Mesothelial cell of epicardium (in vitro differentiated cells): ENCODE measurements at places on chromosomes 12 and 14.

- DNase-seq = no peak
Observed at GRCh38 chr12:6765048-6765633, 1.0 kb upstream of the PTMS start.

- no peak for DNase-seq
Observed at GRCh38 chr14:34237081-34237480, 225.0 kb downstream of the SPTSSA start.

GRCh38 chr12:10366875-10367274 is 23.0 kb downstream of the KLRK1 start:
- DNase-seq = no peak

DNA sequence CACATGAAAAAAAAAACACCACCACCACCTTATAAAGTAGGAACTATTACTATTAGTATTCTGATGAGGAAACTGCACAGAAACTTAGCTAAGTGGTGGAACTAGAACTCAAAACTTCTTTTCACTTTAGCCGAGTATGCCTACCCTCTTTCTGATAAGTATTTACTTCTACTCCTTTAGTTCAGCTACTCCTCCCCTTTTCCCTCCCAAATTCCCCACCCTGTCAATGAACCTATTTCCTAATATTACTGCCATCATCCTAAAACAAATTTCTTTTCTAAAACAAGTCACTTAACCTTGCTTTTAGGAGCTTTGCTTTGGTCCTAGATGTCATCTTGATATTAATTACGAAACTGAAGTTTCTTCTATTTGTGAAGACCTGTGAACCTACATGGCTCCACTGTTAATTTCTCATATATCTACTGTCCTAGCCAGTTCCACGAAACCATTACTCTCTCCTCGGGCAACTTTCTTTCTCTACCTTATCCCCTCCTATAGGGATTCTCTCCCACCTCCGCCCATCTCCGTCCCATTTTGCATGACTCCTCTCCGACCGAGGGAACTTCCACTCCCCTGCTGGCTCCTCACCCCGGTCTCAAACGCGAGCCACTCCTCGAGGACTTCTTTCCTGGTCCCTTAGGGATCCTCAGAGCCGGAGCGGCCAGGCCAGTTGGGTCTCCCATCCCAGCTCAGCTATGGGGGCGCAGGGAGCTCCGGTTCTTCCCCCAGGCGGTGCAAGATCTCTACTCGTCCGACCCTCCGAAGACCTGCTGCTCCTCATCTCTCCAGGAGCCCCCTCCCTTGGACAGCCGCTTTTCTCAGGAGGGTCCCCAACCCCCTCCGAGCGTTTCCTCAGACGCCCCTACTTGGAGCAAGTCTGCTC is 1.1 kb downstream of the NUMB start:
- DNase-seq = peak; percentile 60

GRCh38 chr14:52902971-52903619 is 47.8 kb downstream of the FERMT2 start:
- no peak for DNase-seq

- no peak for DNase-seq
Observed at GRCh38 chr12:52662093-52662917, 10.3 kb upstream of the KRT2 start.

DNA sequence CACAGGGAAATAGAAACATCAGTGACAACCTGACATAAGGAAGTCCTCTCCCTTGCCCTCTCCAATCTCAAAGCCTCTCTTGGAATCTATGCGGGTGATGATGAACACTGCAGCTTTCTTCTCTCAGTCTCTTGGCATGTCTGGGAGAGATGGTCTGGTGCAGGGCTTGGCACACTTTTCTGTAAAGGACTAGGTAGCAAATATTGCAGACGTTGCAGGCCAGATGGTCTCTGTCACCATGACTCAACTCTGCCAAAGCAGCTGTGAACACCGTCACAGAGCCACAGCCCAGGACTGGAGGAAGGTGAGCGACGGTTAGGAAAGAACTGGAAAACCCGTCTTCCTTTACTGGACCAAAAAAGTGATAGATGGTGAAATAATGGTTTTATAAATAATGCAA is 591.0 kb upstream of the TMEM132C start:
- no peak for DNase-seq

GRCh38 chr14:35814371-35815005 is 5.4 kb upstream of the RALGAPA1 start:
- no peak for DNase-seq

DNA sequence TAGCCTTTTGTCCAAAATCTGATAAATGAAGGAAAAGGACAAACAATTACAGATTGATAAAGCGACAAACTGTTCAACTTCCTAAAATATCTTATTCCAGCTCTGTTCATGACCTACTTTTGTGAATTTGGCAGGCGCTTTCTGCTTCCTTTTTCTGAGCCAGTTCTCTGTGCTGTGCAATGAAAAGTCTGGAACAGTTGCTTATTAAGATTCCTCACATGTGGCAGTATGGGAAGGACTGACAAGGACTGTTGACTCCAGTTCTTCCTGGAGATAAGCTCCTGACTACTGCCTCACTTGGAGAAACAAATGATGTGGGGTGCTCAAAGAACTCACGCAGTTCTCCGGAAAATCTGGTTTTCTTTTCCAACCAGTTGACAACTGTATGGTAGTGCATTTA is 58.3 kb upstream of the ANP32D start:
- DNase-seq = no peak

- DNase-seq = no peak
Observed at GRCh38 chr14:77880056-77880455, 80.1 kb downstream of the ADCK1 start.

GRCh38 chr12:102990419-102990818 is 32.9 kb downstream of the ASCL1 start:
- no peak for DNase-seq

- DNase-seq = no peak
Observed at GRCh38 chr14:68210729-68211299, 391.2 kb downstream of the RAD51B start.

DNA sequence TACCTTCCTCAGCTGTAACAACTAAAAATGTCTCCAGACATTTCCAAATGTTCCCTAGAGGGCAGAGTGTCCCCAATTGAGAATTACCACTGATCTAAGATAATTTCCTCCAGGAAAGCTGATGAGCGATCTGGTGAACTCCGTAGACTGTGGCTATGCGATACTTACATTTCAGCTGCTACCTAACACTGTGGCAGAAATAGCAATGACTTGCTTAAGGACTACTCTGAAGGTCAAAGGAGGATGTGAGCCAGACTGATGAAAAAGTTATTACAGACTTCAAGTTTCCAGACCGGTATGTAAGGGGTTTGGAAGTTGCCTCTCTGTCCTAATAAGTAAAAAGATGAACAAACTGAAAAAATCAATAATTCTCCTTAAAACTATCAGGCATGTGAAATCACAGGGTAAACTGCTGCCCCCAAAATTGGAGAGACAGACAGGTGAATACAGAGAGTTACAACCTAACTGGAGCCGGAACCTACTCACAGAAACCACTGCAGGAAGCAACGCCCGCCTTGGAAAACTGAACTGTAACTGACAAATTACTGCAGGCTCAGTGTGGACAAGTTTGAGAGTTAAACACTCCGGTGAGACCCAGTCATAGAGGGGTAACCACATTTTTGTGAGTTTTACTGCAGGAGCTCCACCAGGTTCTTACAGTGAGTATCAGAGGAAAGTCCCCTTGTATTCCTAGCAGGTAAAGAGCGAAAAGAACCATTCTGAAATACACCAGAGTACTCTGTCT is 60.0 kb upstream of the PARP11 start:
- no peak for DNase-seq

GRCh38 chr12:62251609-62251958 is 8.6 kb upstream of the USP15 start:
- no peak for DNase-seq

DNA sequence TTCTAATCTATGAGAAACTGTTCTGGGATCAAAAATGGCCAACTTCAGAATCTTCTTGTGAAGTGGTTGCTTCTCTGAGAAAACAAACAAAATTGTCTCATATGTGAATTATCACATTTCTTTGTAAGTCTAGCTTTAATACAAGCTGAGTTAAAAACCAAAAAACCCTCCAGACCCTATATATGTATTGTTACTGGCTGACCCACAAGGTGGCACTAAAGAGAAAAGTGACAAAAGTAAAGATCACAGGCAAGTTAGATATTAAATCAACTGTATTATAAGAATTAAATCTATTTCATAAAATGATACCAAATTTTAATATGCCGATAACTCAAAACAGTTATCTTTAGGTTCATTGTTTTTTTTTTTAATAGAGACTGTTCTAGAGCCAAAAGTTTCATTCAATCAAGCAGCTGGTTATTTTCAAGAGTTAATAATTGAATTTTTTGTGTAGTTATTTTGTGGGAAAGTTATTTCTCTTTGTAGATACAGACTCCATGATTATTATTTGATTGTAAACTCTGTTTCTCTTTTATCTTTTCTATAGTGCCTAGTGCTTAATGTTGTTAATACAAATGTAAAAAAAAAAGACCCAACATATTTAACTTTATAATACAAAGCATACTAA is 7.5 kb upstream of the TRHDE start:
- no peak for DNase-seq

GRCh38 chr12:124514145-124514995 is 53.0 kb downstream of the NCOR2 start:
- no peak for DNase-seq

DNA sequence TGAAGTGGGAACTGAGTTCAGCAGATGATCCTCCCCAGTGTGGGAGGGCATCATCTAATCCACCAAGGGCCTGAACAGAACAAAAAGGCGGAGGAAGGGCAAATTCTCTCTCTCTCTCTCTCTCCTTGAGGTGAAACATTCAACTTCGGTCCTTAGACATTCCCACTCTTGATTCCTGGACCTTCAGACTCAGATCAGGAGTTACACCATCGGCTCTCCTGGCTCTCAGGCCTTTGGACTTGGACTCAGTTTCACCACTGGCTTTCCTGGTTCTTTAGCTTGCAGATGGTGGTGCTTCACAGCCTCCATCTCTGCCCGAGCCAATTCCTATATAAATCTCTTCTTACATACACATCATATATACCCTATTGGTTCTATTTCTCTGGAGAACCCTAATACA is 73.2 kb downstream of the SPPL3 start:
- DNase-seq = no peak

DNA sequence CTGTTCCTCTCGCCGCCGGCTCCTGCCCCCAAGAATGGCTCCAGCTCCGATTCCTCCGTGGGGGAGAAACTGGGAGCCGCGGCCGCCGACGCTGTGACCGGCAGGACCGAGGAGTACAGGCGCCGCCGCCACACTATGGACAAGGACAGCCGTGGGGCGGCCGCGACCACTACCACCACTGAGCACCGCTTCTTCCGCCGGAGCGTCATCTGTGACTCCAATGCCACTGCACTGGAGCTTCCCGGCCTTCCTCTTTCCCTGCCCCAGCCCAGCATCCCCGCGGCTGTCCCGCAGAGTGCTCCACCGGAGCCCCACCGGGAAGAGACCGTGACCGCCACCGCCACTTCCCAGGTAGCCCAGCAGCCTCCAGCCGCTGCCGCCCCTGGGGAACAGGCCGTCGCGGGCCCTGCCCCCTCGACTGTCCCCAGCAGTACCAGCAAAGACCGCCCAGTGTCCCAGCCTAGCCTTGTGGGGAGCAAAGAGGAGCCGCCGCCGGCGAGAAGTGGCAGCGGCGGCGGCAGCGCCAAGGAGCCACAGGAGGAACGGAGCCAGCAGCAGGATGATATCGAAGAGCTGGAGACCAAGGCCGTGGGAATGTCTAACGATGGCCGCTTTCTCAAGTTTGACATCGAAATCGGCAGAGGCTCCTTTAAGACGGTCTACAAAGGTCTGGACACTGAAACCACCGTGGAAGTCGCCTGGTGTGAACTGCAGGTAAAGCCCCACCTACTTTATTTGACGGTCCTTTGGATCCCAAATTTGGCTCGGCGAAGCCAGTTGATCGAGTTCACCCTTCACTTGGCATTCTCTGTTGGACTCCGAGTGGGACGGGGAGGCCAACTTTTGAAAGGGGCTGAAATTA is 1.5 kb downstream of the WNK1 start:
- peak; percentile 20 for DNase-seq

DNA sequence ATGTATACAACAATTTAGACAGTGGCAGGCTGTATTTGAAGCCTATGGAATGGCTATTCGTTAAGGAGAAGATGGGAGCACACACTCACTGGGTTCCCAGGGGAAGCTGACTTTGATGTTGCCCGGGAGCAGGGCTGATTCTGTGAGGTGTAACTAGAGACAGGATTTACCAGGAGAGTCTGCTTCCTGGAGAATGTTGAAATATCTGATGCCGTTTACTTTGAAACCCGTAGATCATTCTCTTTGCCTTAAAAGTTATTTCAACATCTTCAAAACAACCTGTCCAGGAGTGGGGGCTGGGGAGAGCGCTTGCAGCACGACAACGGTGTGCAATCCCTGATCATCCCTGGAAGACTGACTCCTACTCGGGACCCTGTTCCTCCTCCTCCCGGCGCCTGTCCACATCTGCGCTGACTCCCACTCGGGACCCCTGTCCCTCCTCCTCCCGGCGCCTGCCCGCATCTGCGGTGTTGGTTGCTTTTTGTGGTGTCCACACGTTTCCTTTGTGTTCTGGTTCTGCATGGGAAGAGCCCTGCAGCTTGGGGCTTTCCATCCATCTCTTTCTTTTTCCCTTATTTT is 72.6 kb downstream of the AACS start:
- no peak for DNase-seq

GRCh38 chr12:121025442-121026226 is 9.3 kb upstream of the C12orf43 start:
- no peak for DNase-seq

DNA sequence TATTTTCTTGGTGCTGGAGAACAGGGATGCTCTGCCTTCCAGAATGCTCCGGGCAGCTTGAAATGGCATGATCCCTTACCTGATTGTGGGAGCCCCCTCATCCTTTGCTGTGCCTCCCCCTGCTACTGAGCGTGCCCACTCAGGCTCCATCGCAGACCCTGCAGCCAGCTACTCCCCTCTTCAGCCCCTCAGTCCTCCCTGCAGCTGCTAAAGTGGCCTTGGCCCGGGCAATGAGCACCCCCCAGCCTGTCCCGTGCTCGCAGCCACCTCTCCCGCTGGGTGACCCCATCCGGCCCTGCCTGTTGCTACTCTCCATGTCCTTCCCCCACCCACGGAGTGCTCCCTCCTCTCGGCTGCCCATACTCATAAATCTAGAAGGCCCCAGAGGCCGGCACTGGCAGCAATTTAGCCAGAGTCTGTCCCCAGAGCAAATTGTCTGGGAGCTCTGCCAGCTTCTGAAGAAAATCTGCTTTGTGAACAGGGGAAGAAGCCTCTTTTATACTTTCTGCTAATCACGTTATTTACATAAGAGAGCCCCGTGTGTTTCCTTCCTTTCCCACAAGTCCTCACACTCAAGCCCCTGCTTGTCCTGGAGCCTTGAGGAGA is 143.7 kb upstream of the FRMD6 start:
- DNase-seq = peak; percentile 52

- no peak for DNase-seq
Observed at GRCh38 chr14:95679998-95680735, 6.1 kb upstream of the TCL1B start.

- DNase-seq = no peak
Observed at GRCh38 chr12:95640516-95640915, 89.2 kb upstream of the USP44 start.

DNA sequence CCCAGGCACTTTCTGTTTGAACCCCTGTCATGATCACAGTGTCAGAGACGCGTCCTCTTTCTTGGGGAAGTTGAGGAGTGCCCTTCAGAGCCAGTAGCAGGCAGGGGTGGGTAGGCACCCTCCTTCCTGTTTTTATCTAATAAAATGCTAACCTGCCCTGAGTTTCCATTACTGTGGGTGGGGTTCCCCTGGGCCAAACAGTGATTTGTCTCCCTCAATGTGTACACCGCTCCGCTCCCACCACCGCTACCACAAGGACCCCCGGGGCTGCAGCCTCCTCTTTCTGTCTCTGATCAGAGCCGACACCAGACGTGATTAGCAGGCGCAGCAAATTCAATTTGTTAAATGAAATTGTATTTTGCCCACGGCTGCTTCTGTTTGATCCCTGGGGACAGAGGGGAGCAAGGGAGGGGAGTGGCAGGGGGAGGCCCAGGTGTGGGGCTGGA is 5.1 kb downstream of the SHMT2 start:
- DNase-seq = no peak
